Stimulated activated CD8-positive, alpha-beta memory T cell treated with anti-CD3 and anti-CD28 coated beads, Interleukin-7, amount 100 ng/mL, for 1 hour (primary cell): ENCODE measurements at places on chromosomes 3 and 15.

DNA sequence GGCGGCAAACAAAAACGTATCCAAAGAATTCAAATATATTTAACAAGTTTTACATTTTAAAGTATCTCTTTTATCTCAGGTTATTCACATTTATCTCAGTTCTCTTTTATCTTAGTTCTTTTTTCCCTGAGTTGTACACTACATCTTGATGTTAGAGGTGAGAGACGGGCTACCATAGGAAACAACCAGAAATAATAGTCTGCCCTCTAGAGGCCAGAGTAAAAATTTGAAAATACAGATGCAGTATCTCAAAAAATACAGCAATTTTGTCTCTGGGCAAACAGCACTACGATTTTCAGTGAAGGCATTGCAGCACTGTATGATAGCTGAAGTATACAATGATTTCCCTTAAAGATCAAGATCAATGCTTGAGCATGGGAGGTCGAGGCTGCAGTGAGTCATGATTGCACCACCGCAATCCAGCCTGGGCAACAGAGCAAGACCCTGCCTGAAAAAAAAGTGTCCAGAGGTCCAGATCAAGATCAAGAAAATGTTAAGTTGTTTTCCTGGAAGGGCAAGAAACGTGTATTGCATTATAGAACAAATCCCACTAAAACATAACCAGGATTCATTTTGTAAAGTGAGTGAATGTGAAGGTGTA, 82.6 kb upstream of the ATP11B start:
- no peak for DNase-seq

DNA sequence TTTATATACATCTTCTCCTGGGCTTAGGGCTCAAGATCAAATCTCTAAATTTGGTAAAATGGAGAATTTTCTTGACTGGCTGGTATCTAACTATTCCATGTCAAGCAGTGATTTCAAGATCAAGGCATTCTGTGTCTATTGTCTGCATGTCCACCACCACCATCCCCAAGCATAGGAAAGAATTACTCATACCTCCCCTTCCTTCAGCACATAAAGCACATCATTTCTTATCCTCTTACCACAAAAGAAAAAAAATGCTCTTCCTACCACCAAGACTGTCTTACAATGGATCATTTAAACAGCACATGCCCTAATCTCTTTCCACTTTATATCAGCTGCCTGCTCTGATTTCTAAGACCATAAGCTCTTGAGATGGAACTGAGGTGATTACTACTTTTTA, 470.5 kb upstream of the THBS1 start:
- no peak for DNase-seq

DNA sequence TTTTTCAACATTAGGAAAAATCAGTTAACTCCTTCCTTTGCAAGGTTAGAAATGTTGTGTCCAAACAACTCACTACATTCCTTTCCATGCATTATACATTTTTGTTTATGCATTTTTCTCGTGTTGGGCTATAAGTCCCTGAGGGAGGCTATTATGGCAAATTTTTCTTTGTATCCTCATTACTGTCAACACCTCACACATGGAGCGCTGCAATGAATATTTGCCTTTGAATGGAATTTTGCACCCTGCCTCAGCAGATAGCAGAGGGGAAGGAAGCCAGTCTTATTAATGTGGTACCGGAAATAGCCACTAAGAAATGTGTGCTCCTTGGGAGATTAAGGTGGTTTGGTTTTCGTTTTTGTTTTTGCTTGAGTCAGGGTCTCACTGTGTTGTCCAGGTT, 134.7 kb downstream of the THSD4 start:
- DNase-seq, result no peak

DNA sequence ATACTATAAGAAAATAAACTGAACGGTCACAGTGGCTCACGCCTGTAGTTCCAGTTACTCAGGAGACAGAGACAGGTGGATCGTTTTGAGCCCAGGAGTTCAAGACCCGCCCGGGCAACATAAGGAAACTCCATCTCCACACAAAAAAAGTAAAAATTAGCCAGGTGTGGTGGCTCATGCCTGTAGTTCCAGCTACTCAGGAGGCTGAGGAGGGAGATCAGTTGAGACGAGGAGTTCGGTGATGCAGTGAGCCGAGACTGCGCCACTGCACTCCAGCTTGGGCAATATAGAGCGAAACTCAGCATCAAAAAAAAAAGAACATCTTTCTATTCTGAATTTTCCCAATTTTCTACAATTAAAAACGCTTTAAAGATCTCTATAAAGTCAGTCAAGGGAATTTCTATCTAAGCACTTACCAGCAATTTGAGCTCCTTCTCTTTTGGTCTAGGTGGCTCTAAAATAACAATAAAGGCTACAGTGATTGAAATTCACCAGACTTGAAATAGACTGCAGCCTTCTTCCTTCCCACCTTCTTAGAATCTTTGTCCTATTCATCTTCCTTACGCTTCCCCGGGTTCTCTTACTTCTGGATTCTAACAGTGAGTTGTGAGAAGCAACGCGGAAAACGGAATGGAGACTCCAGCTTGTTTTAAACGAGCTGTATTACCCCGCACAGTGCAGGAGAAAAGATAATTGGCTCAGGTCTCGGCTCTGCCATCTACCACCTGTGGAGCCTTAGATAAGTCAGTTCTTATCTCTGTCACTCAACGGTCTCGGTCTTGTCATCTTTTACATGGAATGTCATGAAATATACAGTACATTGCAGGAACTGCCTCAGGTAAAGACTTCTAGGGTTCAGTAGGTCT, 812 bp upstream of the SEC62 start:
- DNase-seq, result no peak

- no peak for DNase-seq
Measured at GRCh38 chr15:36331531-36332275, 247.7 kb upstream of the CDIN1 start.

GRCh38 chr3:184683234-184683633, 28.6 kb downstream of the MAGEF1 start:
- DNase-seq, result no peak

- no peak for DNase-seq
Measured at GRCh38 chr15:85730001-85730820, 64.5 kb downstream of the KLHL25 start.

GRCh38 chr3:188296761-188297612, 143.0 kb downstream of the LPP start:
- no peak for DNase-seq

GRCh38 chr15:65804252-65804931, 12.3 kb upstream of the DENND4A start:
- no peak for DNase-seq

DNA sequence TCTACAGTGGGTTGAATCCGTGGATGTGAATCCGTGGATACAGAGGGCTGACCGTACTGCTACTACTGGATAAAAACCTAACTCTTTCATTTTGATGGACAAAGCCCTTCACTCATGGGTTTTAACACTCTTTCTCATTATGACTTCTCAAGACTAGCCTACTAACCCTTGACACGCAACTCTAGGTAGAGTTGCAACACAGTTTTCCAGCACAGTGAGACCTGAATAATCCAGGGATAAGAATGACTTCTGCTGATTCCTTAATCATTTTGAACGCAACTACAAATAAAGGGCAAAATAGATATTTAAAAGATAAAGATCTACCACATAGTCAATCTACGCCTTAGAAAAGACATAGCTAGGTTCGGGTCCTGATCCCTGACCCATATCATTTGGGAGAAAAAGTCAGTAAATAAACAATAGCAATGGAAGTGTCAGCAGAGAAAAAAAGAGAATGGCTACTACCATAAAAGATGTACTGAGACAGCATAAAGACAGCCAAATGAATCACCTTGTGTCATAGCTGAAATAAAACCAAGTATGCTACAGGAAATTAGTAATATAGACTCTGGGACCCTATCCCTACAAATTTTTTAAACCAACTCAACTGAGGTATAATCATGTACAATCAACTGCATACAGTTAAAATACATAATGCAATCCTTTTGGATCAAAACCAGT, 87.6 kb downstream of the DPH6 start:
- DNase-seq, result no peak

DNA sequence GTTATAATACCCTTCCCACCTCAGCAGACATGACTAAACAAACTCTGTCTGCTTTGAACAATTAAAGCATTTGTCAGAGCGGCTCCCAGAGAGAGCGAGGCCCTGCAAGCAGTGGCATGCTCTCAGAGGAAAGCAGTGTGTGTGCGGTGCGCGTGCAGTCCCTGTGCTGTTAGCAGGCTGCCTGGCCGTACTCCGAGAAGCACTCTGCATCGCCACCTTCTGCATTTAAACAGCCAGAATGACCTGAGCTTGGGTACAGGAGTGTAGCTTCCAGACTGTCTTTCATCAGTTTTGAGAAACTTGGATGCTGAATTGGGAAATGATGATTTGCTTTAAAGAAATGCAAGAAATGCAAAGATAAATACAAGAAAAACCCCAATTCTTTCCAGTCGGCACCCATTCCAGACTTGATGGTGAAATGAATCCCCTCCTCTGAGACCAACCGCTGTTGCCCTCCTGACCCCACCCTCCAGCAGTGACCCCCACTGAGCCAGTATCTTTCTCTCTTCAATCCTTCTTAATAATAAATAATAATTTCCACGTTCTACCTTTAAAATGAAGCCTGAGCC, 113.5 kb downstream of the VGLL4 start:
- DNase-seq, result no peak

DNA sequence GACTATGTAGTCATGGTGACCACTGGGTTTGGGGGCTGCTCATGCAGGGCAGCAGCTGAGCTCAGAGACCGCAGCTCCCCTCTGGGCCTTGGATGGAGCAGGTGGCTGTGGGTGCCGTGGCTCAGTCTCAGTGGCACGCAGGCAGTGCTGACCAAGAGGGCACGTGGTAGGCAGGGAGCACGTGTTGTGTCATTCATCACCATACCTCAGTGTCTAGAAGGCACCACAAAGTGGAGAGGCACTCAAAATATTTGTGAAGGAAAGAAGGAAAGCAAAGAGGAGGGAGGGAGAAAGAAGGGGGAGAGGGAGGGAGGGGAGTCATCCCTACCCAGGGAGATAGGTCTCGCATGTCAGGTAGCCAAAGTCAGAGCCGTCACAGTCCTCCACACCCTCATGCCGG, 26.1 kb downstream of the EAF1 start:
- no peak for DNase-seq

DNA sequence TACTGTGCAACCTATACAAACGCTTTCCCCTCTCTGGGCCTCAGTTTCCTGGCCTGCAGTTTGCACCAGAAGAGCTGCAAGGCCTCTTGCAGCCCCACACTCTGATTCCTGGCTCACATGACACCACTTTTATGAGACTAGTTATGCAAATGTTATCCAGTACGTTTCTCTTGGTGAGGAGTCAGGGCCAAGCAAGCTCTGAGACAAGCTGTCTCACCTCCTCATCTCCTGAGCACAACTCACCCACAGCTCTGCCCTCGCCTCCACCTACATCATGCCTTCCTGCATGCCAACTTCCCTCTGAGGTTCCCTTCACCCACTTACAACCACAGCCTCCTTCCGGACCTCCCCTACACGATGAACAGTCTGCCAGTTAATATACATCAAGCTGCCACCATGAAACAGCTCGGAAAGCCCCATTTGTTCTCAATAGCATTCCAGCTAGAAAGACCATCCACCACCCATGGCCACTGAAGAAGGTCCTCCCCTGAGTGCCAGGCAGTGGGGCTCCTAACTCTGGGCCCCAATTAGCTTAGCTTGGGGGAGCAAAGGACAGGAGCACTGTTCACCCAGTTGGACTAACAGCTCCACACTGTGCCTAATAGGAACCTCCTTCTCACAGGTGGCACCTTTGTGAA, 25.0 kb downstream of the CRYGS start:
- peak; percentile 14 for DNase-seq

GRCh38 chr3:175743733-175744400, 884.7 kb downstream of the NAALADL2 start:
- no peak for DNase-seq

GRCh38 chr3:64262574-64263114, 37.4 kb upstream of the PRICKLE2 start:
- no peak for DNase-seq

DNA sequence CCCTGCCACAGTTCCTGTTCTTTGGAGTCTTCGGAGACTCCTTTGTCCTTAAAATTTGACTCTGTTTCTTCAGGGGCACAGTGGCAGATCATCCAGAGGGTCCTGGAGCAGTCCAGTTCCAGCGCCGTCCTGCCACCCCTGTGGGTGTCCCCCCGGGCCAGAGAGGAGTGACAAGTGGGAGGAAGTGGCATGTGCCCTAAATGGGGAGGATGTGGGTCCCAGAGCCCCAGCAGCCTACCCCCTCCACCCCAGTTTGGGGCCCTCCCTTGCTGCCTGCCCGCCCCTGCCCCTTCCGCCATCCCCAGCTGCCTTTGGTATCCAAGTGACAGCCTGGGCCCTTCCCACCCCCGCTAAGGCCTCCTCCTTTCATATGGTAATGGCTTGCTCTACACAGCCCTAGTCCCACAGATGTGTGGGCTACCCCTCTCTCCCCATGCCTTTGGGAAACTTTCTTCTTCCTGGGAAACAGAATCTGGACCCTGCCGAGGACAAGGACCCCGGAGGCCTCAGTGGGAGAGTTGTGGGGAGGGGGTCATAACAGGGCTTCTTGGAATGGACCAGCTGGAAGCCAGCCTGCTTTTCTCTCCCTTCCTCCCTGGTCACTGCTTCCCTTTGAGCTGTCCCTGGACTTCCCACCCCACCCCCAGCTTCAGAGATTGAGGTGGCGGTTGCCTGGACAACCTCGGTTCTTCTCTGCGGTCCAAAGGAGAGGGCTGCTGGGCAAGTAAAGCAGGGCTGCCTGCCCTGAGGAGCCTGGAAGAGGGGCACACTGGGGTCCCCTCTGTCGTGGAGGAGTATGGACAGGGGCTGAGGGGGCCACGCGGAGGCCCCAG, 43.2 kb downstream of the KLHL25 start:
- no peak for DNase-seq

- no peak for DNase-seq
Measured at GRCh38 chr3:156675830-156676767, 1.7 kb downstream of the TIPARP start.

- DNase-seq, result no peak
Measured at GRCh38 chr15:66039117-66039871, 170.0 kb downstream of the RAB11A start.

DNA sequence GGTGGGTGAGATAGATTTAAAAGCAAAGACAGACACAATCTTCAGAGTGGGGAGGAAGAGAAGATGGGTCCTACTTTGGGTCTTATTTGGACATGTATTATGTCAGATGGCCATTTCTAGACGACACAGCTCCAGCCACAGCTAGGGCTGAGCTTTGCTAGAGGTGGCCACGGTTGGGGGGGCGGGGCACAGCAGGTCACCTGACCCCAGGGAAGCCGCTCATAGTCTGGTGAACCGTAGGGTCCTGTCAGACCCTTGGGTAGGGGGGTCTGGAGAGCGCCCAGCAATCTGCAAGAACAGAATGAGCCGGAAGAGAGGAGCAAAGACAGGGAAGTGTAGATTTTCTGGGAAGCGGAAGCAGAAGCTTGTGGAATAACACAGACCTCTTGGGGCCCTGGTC, 6.6 kb downstream of the EPB42 start:
- no peak for DNase-seq

DNA sequence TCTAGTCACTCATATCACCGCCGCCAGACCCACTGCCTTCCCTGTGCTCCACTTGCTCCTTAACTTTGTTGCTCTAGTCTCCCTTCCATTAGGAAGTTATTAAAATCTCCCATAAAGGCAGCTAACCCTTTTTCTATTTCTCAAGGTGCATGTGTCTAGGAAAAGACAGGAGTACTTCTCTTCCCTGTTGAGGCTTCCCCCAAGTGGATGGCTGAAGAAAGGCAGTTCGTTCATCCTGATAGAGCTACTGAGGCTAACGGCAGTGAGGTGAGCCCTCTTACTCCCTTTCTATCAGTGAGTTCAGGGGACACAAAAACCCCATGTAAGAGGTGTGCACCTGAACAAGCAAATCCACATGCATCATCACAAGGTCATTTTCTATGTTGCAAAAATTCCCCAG, 397.8 kb downstream of the IGSF11 start:
- no peak for DNase-seq

GRCh38 chr3:191476066-191476772, 15.3 kb downstream of the PYDC2 start:
- DNase-seq, result no peak
